CD4-positive, alpha-beta memory T cell (primary cell): ENCODE measurements at places on chromosomes 16 and 17.
A peak's percentile ranks its signal among the peaks of the same experiment; 100 is the strongest.

GRCh38 chr17:72775919-72776318, 316.6 kb downstream of the SLC39A11 start:
- DNase-seq, result no peak

DNA sequence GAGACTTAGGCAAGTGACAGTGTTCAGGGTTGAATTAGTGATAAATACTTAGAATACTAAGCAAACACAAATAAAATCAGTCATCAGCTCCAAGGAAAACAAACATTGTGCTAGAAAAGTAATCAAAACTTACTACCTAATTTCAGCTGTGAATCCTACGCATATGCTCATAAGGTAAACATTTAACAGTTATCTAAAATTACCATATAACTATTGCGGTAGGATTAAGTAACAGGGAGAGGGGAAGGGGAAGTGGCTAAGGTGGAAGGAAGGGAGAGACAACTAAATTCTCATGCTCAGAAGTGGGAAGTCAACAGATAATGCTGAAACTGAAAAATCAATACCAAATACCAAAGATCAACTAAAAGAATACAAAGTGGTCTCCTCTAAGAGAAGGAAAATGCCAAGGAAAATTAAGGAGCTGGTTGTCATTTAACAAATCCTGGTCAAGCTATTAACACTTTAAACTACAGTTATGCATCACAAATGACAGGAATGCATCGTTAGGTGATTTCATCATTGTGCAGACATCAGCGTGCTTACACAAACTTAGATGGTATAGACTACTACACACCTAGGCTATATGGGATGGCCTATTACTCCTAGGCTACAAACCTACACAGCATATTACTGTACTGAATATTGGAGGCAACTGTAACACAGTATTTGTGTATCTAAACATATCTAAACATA, 20.0 kb downstream of the USP32 start:
- no peak for DNase-seq

- DNase-seq, result peak; percentile 45
Measured at GRCh38 chr17:68437979-68438822, 19.1 kb downstream of the WIPI1 start.

- no peak for DNase-seq
Measured at GRCh38 chr16:19840524-19841110, 44.0 kb downstream of the GPRC5B start.

GRCh38 chr17:77394540-77395295, 253.9 kb downstream of the SEC14L1 start:
- DNase-seq, result no peak

GRCh38 chr17:1078831-1079561, 82.1 kb downstream of the TIMM22 start:
- DNase-seq, result no peak

DNA sequence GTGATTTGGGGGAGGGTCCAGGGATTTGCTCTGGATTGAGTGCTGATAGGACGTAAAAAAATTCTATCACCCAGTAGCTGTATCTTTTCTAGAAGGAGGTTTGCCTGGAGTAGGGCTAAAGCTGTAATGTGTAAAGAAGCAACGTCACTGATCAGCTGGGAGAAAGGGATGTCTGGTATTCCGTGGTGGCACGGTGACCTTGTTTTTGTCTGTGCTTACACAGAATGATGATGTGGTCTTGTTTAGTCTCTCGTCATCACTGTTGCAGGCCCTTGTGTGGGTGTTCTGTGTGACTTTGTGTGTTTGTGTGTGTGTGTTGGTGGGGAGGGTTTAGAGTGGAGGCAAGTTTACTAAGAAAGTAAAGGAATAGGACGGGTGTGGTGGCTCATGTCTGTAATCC, 22.5 kb upstream of the ARHGAP17 start:
- DNase-seq, result no peak

DNA sequence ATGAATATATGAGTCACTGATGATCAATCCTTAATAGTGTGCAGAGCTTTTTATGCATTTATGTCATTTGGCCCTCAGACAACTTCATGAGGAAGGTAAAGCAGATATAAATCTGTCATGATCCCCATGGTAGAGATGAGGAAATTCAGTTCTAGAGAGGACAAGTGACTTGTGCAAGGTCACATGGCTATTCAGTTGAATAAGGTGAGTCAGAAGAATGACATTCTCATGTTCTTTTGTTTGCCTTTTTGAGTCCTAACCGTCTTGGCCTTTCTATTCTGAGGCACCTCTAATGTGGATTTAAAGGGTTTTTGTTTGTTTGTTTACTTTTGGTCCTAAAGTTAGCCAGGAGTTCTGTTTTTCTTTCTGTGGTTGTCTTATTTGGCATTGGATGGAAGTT, 116.2 kb upstream of the ELAC2 start:
- no peak for DNase-seq

- DNase-seq, result no peak
Measured at GRCh38 chr16:79644971-79645667, 44.6 kb upstream of the MAF start.

DNA sequence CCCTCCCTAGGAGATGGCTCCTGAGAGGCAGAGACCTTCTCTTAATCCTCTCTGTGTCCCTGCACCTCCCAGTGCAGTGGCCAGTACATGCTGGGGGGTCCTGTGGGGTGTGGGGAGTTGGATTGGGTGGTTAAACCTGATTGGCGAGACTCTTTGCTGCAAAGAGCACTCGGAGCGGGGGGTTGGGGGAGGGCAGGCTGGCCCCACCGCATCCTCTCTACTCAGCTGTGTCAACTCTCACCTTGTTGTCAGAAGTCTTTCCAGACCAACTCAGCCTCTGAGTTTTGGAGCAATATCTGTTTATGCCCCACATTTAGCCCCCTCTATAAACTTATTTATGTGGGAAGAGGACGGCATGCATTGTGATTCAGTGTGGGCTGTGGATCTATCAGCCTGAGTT, 40.0 kb downstream of the SMARCE1 start:
- peak; percentile 68 for DNase-seq

DNA sequence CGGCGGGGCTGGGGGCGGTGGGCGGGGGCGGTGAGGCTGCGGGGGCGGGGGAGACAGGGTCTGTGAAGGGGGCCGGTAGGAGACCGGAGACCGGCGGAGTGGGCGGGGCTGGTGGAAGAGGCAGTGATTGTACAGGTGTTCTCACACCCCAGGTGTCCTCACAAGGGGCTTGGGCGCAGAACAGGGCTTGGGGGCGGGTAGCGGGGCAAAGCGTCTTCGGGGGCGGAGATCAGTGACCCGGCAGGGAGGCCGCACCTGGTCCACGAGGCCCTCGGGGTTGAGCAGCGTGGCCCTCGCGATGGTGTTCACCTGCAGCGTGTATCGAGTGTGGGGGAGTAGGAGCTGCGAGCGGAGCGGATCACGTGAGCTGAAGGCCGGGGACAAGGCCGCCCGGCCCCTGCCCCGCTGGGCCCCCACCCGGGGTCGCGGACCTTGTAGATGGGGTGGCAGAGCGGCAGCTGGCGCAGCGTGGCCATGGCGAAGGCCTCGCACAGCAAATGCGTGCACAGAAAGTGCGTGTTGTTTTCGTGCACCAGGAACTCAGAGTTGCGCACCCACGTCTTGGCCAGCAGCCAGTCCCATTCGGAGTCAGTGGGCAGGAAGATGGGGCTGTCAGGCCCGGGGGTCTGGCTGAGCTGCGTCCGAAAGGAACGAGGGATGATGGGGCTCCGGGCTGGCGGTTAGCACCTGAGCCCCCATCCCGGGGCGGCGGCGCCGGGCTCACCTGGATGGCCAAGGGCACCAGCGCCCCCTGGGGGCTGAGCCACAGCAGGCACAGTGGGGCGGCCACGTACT, 8.5 kb downstream of the ALOXE3 start:
- peak; percentile 82 for DNase-seq

GRCh38 chr17:71828182-71828596, 292.6 kb upstream of the SOX9 start:
- DNase-seq, result no peak

DNA sequence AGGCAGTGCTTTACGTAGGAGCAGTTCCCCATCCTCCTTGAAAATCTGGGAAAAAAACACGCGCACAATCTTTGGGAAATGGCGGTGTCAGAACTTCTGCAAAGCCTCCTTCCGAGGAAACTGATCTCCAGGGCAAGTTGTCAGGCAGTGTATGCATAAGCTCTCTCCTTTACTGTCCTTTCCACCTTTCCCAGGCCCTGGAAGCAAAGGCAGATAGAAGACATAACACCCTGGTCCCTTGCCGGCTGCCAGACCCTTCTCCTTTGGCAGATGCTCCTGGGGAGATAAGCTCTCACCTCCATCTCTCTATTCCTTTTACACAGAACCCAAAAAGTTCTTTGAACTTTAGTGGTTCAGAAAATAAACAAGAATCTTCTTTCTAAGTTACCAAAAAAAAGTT, 12.4 kb downstream of the TOB1 start:
- no peak for DNase-seq

DNA sequence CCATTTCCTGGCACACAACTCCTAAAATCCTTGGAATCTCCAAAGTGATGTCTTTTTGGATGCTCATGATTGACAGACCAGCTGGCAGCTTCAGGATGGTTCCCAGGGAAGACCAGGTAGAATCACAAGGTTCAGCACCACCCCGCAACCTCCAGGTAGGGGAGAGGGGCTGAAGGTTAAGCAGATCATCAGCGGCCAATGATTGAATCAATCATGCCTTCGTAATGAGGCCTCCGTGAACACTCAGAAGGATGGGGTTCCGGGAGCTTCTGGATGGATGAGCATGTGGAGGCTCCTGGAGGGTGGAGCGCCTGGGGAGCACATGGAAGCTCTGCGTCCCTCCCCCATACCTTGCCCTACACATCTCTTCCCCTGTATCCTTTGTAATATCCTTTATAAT, 185.9 kb downstream of the SEC14L1 start:
- DNase-seq, result no peak

GRCh38 chr16:63462316-63462715, 1426.1 kb upstream of the CDH8 start:
- no peak for DNase-seq

DNA sequence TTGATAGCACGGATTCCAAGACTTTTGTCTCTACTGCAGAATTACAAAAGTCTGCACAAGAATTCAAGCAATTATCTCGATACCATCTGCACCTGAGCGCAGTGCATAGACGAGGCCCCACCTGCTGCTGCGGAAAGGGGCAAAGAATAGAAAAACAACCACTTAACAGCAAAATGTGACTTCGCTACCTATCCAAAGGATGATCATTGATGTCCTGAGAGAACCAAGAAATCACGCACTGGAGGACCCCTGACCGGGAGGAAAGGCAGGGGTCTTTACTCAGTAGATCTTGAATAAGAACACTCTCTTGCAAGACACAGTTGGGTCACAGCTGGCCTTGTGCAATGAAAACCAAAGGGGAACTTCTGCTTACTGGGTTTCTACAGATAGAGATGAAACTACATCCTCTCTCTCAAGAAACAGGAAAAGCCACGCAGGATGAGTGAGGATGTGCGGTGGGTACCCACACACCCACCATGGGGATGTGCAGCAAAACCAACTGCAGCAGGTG, 147.4 kb upstream of the RPH3AL start:
- DNase-seq, result peak; percentile 30

- no peak for DNase-seq
Measured at GRCh38 chr17:258045-258734, 76.7 kb upstream of the DOC2B start.

- no peak for DNase-seq
Measured at GRCh38 chr16:55912022-55912421, 36.8 kb upstream of the CES5A start.

GRCh38 chr17:17448076-17448475, 28.7 kb upstream of the MED9 start:
- DNase-seq, result no peak

DNA sequence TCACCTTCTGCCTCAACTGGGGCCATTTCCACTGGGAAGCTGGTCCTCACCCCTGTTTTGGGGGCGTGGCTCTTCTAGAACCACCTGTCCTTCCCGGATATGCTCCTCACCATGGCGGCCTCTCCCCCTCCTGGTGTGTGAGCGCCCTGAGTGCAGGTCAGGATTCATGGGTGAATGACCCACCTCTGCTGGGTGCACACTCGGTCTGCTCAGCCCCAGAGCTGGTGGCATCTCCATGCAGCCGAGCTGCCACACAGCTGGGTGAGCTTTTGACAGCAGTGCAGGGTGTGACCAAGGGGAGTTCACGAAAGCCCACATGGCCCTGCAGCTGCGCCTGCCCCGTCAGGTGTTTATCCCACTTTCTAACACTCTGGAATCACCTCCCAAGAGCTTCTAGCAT, 27.3 kb downstream of the GRIN2C start:
- DNase-seq, result peak; percentile 24

DNA sequence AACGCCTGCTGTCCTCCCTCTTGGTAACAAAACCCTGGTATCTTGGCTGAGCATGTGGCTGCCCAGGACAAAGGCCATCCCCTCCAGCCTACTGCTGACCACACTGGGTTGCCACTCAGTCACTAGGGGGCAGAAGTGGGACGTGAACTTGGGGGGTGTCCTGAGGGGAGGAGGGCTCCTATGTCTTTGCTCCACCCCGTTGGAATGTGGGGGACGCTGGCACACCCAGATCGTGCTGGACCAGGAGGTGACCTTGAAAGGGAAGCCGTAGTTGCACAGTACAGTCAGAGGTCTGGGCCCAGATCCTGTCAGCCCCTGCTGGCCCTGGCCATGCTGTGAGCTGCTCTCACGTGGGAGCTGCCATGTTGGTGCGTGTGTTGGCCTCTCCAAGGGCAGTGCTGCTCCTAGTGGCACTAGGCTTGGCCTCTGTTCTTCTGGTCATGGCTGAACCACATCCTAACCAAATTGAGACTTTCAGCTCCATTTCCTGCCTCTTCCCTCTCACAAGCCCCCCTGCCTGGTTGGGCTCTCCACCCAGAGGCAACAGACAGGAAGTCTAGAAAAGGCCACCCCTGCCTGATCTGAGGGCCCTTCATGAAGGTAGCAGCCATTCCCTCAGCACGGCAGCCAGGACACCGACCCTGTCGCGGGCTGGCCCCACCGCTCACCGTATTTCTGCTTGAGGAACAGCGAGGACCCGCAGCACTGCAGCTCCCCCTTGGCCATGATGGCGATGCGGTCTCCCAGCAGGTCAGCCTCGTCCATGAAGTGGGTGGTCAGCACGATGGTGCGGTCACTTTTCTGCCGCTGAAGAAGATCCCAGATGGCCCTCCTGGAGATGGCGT, 29.0 kb upstream of the RNPS1 start:
- DNase-seq, result no peak

- no peak for DNase-seq
Measured at GRCh38 chr17:45820052-45820780, 24.5 kb upstream of the SPPL2C start.

GRCh38 chr16:2042171-2042985, 5.3 kb downstream of the NTHL1 start:
- no peak for DNase-seq

- DNase-seq, result no peak
Measured at GRCh38 chr17:82177276-82177675, 35.4 kb downstream of the CCDC57 start.

- DNase-seq, result no peak
Measured at GRCh38 chr17:38687286-38687685, 12.5 kb upstream of the EPOP start.

GRCh38 chr17:61442878-61443474, 9.2 kb upstream of the TBX4 start:
- DNase-seq, result no peak
